ENCODE measurements at places on chromosomes 6 and 20. TPM values are rescaled to one million over a fixed set of nuclear protein-coding genes. Genes with fewer than 3 reads are reported as not detected.

The CEP43 gene
- polyA plus RNA-seq, result 26.5 TPM

The GSTA2 gene
- 0.20 TPM for polyA plus RNA-seq

The SIRPA gene
- 26.3 TPM for polyA plus RNA-seq

The ADGRF1 gene
- polyA plus RNA-seq, result 53.7 TPM

The COL19A1 gene
- 2.9 TPM for polyA plus RNA-seq

The SLC12A5 gene
- polyA plus RNA-seq, result 1.5 TPM

The C2 gene
- 3.1 TPM for polyA plus RNA-seq

The CDKN1A gene
- polyA plus RNA-seq, result 10.1 TPM

The RSPO3 gene
- 15.6 TPM for polyA plus RNA-seq

The ARG1 gene
- polyA plus RNA-seq, result 0.96 TPM

The HLA-DRA gene
- polyA plus RNA-seq, result 80.9 TPM

The DEFB132 gene
- 0.10 TPM for polyA plus RNA-seq

The CPXM1 gene
- 238 TPM for polyA plus RNA-seq

The ALDH5A1 gene
- polyA plus RNA-seq, result 29.1 TPM

- DNase-seq, result no peak
Measured at GRCh38 chr6:151096255-151096612, 143.5 kb upstream of the AKAP12 start.

GRCh38 chr20:10075606-10076005 lies 40.8 kb downstream of the ANKEF1 start:
- no peak for DNase-seq

- DNase-seq, result no peak
Measured at GRCh38 chr20:13101276-13101675, 92.5 kb downstream of the SPTLC3 start.

- no peak for DNase-seq
Measured at GRCh38 chr6:39003072-39003471, 45.5 kb upstream of the GLP1R start.

DNA sequence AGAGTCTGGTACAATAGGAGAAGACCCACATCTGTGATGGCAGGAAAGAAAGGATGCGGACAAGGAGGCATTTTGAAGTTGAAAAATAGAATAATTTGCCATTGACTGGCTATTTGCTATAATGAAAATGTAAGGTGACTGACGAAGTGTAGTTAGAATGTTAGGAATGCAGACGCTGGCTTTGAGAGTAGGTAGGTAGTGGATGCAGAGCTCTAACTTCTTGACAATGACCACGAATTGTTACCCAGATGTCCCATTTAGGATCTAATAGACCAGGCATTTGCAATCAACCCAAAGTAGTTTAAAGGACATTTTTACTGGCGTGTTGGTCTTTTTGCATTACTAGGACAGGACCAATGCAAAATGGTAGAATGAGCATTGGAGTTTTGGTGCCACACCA lies 14.2 kb downstream of the MLIP start:
- DNase-seq, result no peak

DNA sequence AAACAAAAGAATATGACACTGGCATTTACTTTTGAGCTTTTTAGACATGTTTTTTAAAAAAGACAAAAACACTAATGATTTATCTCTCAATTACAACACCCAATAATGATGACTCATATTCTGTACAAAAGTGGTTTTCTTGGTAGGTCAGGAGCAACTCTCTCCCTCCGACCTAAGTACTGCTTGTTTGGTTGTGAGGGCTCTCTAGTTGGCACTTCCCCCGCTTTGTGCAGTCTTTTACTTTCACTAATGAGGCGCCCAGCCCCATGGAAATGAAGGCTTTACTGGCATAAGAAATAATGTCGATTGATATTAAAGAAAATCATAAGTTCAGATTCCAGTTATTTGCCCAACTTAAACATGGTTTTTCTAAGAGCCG lies 1.3 kb downstream of the KPNA5 start:
- DNase-seq, result no peak

- DNase-seq, result no peak
Measured at GRCh38 chr6:142226731-142227130, 75.1 kb upstream of the ADGRG6 start.

DNA sequence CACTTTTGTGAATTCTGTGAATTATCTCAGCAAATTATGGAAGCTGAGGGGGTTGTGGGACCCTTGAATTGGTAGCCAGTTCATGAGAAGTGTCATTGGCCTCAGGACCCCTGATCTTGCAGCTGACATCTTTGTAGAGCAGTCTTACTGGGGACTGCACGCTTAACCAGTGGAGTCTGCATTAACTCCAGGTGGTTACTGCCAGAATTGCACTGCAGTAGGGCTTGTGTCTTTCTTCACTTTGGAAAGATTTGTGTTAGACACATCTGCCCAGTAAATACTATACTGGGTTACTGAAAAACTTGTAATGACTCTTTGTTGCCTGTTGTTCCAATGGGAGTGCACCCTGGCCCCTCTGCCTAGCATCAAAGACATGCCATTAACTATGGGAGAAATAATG lies 21.2 kb upstream of the CDKN1A start:
- no peak for DNase-seq

DNA sequence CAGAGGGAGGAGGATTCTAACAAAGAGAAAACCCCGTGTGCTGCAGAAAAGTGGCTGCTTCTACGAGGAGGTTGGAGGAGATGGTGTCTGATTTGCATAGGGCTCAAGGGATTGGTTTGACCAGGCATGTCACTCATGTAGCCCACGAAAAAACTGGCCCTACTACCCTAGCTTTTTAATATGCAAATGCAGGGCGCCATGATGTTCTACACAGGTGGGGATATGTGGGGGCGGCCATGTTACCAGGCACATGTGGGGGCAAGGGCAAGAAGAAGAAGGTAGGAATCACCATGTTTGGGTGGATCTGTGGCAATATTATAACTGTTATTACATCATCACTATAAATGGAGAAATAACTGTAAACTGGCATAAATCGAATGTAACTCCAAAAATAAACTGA lies 9.9 kb downstream of the KIAA1755 start:
- no peak for DNase-seq

- DNase-seq, result no peak
Measured at GRCh38 chr6:44667668-44668390, 280.3 kb downstream of the CDC5L start.

DNA sequence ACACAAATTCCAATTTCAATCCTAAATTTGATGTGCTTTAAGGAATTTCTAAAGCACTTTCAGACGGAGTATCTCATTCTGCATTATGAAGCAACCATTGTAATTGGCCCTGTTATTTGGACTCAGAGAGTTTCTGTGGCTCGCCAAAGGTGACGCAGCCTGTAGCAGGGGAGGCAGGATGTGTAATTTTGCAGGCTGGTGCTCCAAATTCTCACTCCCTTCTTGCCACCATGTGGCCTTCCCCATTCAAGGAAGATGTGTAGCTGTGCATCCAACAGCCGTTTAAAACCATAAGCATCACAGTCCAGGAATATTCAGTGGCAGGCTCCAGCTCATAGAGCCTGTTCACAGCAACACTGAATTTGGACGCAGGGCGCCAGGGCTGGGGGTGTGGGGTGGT lies 45.8 kb downstream of the AGPAT4 start:
- no peak for DNase-seq

- DNase-seq, result no peak
Measured at GRCh38 chr20:2237059-2237458, 58.7 kb upstream of the TGM3 start.

DNA sequence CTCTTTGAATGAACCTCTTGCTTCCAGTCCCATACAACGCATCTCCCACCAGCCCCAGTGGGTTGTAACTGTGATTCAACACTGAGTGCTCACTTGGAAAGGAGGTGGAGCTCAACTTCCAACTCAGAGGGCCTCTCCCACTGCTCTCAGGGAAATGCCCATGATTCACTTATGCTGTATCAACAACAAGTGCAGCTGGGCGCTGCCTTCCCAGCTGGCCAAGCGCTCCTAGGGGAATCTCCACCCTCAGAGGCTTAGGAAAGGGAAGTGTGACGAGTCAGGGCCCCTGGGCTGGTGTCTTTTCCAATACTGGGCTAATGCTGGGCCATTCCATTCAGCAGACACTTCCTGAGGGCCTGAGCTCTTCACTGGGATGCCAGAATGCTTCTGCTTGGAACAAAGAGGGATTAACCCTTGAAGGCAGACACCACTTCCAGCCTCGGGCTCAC lies 8.1 kb upstream of the OCSTAMP start:
- no peak for DNase-seq

DNA sequence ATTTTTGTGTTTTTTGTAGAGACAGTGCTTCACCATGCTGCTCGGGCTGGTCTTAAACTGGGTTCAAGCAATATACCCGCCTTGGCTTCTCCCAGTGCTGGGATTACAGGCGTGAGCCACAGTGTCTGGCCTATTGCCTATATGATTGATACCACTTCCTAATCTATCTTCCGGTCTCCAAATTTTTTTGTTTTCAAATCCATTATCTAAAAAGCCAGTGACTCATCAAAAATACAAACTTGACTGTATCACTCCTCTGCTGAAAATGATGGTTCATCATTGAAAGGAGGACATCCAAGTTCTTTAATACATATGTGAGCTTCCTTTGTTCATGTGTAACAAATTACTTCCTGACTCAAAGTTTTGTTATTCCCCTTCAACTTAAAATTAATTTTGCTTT lies 35.5 kb downstream of the FAM8A1 start:
- DNase-seq, result no peak

- no peak for DNase-seq
Measured at GRCh38 chr20:37494301-37494700, 26.7 kb upstream of the NNAT start.

- DNase-seq, result no peak
Measured at GRCh38 chr20:49028684-49029083, 17.4 kb upstream of the CSE1L start.

- no peak for DNase-seq
Measured at GRCh38 chr20:49595811-49596561, 28.0 kb upstream of the PTGIS start.

DNA sequence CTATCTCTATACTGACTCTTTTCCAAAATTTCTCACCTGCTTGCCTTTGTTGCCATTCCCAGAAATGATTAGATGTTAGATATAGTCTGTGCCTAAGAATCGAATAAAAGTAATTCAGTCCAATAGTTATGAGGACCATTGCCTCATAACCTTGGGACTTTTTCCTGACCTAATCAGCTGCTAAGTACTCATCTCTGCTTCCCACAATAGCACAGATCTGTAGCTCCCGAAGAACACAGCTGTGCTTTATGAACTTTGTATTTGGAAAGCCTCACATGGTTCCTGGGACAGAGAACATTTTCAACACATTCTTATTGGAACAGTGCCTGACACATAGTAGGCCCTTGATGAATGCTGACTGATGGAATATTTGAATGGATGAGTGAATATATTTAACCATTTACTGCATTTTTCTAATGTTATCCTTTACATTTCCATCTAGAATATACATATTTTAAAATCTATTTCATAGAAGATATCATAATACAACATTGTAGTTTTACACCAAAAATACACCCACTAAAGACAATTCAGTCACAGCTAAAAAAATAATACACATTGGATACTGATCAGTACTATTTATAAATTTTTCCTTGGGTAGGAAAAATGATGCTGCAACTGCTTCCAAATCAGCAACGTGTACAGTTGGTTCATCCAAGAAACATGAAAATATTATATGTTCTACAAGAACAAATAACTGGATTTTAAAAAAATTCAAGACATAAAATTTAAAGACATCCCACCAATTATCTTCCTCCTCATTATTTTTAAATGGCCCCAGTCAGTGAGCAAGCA lies 53.9 kb downstream of the HS3ST5 start:
- no peak for DNase-seq

- DNase-seq, result no peak
Measured at GRCh38 chr6:130560231-130560630, 194.4 kb downstream of the TMEM200A start.

GRCh38 chr6:83474309-83474708 lies 38.0 kb upstream of the PRSS35 start:
- DNase-seq, result no peak

DNA sequence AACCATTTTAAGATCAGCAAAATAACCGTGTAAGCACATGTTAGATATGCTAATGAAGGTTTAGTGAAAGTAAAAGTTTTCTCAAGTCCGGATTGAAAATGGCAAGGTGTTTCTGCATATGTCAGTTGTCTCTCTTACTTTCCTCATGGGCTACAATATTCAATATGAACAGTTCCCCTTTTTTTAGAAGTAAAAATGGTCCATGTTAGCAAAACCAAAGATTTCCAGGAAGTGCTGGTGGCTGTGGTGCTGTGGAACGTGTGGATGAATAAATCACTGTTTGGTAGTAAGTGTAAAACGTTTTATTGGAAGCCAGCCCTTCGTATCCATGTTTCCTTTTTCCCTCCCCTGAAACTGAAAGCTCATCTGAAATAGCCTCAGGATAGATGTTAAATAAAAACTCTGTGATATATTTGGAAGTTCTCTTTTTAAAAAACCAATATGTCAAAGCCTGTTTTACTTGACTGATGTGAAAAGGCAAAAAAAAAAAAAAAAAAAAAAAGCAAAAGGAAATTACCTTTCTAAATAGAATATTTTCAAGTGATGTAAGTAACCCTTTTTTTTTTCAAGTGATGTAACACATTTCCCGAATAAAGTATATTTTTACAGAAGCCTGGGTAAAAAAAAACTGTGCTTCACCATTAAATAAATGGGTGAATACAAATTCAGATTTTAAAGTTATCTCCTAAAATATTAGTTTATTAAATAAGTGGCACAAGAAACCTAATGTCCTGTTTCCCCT lies 41.9 kb downstream of the PLEKHG1 start:
- no peak for DNase-seq

DNA sequence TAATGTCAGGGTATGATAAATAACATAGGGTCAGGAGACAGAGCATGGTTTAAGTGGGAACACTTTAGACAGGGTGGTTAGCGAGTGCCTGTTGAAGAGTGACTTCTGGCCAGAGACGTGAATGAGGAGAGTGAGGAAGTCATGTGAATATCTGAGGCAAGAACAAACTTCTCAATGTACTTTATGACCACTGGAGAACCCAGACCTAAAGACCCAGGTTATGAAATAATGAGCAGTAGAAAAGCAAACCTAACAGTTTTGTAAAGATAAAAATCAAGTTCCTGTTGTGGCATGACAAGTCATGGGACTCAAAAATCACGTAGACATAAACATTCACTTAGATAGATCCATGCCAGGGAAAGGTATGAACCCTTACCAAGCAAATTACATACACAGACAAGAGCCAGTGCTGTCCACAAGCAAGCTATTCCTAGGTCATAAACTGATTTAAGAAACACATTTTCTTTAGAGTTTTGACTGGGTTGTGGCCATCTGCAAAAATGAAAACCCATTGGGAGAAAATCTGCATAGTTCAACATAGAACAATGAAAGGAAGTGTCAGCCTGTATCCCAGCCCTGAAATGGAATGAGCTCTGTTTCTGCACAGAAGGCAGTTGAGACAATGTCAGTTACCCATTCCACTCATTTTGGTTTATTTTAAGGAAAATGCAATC lies 2.2 kb upstream of the MYCT1 start:
- no peak for DNase-seq

GRCh38 chr6:123875784-123876183 lies 72.1 kb downstream of the NKAIN2 start:
- no peak for DNase-seq

- DNase-seq, result no peak
Measured at GRCh38 chr20:34834459-34834893, 9.0 kb upstream of the NCOA6 start.

- no peak for DNase-seq
Measured at GRCh38 chr6:45049188-45049843, 278.8 kb upstream of the RUNX2 start.

GRCh38 chr20:57616143-57616951 lies 3.9 kb downstream of the ZBP1 start:
- DNase-seq, result no peak

GRCh38 chr6:138772596-138773176 lies 883 bp upstream of the CCDC28A start:
- DNase-seq, result no peak
